ENCODE measurements at places on chromosomes 7 and 10.

DNA sequence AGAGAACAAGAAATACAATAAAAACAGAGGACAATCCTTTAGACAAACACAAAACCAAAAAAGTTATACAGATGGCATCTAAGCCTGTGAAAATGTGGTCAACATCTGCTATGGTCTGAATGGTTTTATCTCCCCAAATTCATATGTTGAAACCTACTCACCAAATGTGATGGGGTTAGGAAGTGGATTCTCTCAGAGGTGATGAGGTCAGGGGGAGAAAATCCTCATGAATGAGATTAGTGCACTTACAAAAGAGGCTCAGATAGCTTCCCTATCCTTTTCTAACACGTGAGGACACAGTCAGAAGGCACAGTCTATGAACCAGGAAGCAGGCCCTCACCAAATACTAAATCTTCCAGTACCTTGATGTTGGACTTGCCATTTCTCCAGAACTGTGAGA is 147.8 kb upstream of the GPR22 start:
- no peak for DNase-seq

GRCh38 chr7:81260152-81260551 is 341.3 kb upstream of the SEMA3C start:
- DNase-seq, result no peak

- no peak for DNase-seq
These were observed 20.5 kb downstream of the MNX1 start for GRCh38 chr7:156989766-156990535.

DNA sequence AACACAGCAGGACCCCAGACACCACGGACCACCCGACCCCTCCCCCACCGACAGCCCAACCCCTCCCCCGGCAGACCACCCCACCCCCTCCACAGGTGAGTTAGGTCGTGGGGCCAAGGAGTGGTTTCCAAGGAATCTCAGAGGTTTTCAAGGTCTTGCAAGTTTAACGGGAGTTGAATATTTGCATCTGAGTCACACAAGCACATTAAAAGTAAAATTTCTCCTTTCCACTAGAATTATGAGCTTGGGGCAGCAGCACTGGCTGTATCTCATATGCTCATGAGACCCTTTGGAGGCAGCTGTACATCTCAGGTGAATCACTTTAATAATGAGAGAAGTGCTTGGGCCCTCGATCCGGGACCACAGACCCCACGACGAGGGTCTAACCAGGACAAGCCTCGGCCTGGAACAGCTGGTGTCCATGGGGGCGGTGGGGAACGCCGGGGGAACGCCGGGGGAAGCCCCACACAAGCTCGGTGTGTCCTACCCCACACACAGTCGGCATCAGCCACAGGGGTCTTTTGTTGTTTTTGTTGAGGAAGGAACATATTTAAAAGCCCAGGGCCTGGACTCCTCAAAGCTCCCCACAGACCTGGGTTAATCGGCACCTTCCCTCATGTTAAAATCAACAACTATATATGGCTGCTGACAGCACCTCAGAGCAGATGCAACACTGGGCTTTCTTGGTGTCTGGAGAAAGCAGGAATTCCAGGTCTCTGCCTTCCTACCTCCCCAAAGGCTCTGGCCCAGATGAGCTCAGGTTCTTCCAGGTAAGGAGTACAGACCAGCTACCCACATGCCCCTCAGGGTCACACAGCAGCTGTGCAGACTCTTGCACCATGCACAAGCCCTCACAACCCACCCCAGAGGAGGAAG is 130.3 kb downstream of the DIP2C start:
- no peak for DNase-seq

DNA sequence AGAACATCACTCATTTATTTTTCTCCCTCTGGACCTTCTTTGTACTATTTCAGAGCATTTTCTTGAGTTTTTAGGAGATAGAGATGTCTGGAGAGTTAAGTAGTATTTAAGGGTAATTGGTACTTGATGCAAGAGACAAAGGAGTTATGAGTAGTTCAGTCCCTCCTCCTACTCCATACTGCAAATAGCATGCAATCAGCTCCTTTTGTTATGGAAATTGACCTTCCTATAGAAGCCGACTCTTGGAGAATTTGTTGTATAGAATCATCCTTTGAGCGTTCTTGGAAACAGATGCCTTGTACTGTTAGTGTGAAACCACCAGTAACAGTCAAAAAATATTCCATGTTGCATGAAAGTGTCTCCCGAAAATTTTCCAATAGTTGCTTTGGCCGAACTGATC is 428.2 kb upstream of the GALNT17 start:
- no peak for DNase-seq

- DNase-seq, result no peak
These were observed 733.4 kb downstream of the MAGI2 start for GRCh38 chr7:78720066-78720465.

DNA sequence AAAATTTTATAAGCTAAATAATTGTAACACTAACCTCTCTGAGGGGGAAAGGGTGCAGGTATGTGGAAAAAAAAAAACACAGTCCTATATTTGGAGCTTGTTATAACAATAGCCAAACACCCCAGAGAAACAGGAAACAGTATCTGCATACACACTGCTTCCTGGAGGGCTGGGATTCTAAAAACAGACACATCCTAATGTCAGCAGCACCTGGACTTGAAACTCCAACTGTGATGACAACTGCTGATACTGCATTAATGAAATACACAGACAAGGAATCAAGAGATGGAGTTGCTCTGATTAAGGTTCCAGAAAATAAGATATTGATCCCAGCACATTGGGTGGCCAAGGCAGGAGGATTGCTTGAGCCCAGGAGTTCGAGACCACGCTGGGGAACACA is 9.3 kb downstream of the DAGLB start:
- no peak for DNase-seq

DNA sequence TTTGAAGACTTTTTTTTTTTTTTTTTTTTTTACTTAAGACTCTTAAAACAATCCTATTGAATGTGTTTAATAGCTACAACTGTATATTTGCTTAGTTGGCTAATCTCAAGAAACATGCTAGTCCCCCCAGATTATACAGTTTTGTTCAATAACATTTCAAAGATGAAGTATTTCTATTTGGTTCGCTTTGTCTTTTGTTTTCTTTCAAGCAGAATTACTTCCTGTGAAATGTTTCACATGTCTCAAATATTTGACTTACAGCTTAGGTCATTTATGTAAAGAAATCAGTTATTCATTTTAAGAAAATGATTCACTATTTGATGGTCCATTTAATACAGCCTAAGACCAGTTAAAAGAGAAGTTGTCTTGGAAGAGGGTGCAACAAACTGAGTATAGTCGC is 12.8 kb upstream of the LAMB1 start:
- DNase-seq, result no peak

DNA sequence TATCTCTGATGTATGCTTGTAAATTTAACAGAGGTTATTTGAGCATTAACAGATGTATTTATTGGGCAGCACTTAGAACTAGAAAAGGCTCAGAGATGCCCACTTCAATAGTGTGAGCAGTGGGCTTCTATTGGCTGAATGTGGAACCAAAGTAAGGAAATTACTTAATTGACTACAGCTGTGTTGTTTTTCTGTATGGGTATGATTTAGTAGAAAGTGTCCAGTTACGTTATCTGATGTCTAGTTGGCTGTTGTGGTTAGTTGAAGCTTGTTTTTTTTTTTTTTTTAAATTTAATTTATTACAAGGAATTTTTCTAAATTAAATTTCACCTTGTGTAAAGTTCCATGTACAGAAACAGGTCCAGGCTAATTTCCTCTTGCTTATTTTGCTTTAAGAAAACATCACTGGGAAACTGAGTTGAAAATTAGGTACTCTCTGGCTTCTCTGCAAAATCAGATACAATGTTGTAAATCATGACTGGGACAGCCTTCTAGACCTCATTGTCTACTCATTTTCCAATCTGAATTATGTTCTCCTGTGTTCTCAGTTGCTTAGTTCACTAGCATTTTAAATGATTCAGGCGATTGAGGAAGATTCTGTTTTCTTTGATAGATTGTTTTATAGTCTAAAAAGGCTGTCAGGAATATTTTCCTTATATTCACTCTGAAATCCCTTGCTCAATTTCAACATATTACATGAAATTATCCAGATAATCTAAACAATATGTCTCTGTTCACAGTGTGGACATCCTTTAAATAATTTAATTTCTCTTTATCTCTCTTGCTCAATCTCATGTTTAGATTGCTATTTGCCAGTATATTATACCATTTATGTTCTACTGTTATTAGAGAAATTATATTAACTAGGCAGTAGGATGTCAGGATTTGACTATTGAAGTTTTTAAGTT is 53.0 kb downstream of the PHF14 start:
- DNase-seq, result no peak

DNA sequence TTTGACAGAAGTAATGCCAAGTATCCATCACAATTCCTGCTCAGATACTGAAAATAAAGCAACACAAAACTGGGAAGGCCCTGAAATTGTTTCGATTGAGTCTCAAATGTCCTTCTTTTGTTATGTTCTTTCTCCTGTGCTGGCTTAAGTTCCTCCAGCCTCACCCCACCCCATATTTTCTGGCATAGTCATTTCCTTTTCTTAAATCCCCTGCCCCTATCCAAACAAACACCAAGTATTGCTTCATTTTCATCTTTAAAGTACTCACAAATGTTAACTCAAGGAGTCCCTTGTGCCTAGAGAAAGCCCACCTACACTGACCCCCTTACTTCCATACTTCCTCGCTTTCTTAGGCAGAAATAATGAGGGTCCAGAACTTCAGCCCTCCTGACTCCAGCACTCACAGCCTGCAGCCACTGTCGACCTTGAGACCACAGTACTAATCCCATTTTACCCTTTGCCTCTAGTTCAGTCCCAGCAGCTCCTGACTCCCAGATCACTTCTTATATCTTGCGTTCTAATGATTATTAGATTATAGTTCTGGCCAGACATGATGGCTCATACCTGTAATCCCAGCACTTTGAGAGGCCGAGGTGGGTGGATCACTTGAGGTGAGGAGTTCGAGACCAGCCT is 73.2 kb upstream of the ST8SIA6 start:
- no peak for DNase-seq

DNA sequence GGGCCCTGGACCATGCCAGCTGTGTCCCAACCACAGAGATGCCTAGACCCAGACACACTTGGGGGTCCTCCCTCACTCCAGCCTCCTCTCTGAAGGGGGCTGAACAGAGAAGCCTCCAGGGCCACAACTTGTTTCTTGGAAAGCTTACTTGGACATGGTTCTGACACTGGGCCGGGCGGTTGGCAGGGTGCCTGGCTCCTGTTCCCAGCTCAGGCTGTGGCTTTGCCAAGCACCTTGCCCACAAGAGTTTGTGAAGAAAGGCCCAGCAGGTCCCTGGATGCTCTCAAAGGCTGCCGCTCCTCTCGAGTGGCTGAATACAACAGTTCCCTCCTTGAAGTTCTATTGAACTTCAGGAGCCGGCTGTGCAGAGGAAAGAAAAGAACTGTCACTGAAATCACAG is 181.6 kb downstream of the PTPN20 start:
- no peak for DNase-seq

GRCh38 chr7:43905956-43906330 is 453 bp downstream of the URGCP start:
- DNase-seq, result no peak

DNA sequence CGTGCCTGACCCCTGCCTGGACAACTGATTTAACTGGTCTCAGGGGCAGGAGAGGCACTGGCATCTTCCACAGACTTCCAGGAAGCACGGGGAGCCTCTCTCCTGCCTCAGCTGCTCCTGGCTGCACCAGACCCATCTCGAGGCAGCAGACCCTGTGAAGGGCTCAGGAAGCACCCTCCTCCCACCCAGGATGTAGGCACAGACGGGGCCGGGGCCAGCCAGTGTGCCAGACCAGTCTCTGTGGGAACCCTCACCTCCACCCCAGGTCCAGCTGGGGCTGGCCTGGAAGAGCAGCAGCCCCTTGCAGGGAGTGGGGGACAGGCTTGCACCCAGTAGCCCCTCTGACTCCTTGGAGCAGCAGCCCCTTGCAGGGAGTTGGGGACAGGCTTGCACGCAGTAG is 56.3 kb downstream of the RASGEF1A start:
- DNase-seq, result no peak

- no peak for DNase-seq
These were observed 121.9 kb downstream of the MAD1L1 start for GRCh38 chr7:2110610-2111396.

DNA sequence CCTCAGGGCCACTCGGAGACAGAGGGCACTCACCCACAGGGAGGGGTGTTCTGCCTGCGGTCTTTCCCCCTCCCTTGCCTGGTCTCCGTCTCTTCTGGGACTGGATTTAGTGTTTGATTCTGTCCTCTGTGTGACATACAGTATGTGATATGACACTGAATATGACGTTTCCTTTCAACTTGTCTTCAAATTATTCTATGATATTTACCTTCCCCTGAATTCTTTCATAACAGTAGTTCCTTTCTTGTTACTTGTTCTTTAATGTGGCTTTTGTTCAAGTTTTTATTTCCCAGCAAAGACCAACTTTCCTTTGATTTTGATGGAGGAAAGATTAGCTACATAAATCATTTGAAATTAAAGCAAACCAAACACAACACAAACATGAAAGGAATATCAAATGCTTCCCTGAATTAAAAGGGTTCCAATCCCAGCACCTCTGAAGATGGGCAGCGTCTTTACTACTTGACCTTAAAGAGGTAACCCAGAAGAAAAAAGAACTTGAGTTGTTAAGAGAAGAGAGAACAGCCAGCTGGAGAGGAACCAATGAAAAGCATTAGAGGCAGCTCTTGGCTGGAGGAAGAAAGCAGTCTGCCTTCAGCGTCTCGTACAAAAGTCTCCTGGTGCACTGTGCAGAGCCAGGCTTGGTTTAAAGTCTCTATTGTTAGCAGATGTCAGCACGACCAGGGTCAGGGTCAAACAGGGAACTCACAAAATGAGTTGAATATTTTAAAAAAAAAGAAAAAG is 18.3 kb upstream of the RHEB start:
- no peak for DNase-seq

GRCh38 chr7:80934321-80934720 is 15.5 kb upstream of the SEMA3C start:
- DNase-seq, result no peak

- DNase-seq, result no peak
These were observed 44.5 kb downstream of the CSTF2T start for GRCh38 chr10:51654918-51655317.

- no peak for DNase-seq
These were observed 44.3 kb downstream of the PDGFA start for GRCh38 chr7:475425-475728.

DNA sequence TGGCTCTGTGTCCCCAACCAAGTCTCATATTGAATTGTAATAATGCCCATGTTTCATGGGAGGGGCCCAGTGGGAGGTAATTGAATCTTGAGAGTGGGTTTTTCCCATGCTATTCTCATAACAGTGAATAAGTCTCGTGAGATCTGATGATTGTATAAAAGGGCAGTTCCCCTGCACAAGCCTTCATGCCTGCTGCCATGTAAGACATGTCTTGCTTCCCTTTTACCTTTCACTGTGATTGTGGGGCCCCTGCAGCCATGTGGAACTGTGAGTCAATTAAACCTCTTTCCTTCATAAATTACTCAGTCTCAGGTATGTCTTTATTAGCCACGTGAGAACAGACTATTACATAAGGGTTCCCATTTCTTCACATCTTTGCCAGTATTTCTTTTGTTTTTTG is 97.1 kb upstream of the CPXM2 start:
- no peak for DNase-seq

DNA sequence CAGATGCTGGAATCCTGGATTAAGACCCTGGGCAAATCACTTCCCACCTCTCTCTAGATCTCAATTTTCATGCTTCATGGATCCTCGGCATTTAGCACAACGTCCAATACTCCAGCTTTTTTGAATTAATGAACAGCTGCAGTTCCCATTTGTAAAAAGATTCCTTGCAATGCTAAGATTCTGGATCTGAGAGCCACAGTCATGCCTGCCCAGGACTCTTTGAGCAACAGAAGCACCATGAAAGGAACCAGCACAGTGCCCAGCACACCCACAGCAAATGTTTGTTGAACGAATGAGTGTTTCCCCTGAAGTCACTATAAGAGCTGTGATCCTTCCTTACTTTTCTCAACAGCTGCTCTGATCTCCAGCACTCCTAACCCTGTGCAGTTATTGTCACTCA is 20.8 kb upstream of the DDIT4 start:
- no peak for DNase-seq

Data from CD4-positive, alpha-beta T cell treated with Interleukin-1 beta for 1 hour (primary cell).